ENCODE measurements at places on chromosomes 5 and 9. TPM values are rescaled to one million over a fixed set of nuclear protein-coding genes. Genes with fewer than 3 reads are reported as not detected.

STXBP1 gene
- 23.0 TPM for total RNA-seq

DNA sequence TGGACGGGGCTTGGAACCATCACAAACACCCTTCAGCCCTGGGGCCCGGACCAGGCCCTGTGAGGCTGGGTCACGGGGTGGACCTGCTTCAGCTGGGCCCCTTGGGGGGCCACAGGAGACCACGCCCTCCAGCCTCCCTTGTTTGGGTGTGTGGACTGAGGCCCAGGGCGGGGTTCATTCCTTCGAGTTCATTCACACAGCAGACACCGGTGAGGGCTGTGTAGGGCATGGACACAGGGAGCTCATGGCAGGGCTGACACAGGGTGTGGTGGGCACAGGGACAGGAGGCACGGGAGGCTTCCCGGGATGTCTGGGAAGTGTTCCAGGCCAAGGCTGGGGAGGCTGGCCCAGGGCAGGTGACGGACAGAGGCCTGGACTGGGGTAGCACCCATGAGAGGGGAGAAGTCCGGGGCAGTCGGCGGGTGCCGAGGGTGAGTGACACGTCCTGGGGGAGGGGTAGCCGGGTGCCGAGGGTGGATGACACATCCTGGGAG is 8.9 kb downstream of the DNLZ start:
- peak; percentile 98 for DNase-seq

DNA sequence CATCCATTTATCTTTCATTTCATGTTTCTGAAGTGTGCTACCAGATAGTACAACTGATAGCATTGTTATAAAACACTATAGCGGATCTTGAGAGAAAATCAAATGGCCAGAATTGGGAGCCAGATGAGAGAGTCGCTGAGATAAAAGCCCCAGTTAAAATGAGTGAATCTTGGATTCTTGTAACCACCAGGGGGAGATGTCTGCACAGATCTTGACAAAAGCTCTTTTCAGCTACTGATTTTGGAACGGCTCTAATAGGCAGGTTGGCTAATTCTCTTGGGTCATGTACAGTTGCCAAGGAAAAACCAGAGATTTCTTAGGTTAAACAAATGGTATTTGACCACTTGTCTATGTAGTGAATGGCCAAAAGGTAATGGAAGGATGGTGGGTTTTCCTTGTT is 21.7 kb downstream of the F2RL2 start:
- DNase-seq, result peak; percentile 75

- DNase-seq, result no peak
Measured at GRCh38 chr9:33297432-33297831, 7.1 kb downstream of the NFX1 start.

GRCh38 chr5:175336781-175337180 is 107.2 kb downstream of the DRD1 start:
- DNase-seq, result no peak

- DNase-seq, result peak; percentile 42
Measured at GRCh38 chr9:17509701-17510100, 69.2 kb upstream of the SH3GL2 start.

DNA sequence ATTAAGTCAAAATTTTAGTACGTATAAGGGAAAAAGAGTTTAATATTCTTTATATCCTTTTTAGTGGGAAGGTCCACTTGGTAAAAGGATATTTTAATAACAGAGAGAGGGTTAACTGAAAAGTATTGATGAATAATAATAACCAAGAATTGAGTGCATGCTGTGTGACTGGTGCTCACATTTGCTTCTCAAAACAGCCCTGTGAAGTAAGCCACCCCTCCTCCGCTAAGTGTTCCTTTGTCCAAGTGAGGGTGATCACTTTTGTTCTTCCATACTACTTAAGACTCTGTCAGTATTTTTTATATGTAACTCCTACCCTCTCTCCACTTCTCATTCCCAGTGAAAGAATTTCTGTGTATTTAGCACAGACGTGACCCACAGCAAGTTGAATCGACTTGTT is 51.5 kb downstream of the SLC44A1 start:
- DNase-seq, result no peak

DNA sequence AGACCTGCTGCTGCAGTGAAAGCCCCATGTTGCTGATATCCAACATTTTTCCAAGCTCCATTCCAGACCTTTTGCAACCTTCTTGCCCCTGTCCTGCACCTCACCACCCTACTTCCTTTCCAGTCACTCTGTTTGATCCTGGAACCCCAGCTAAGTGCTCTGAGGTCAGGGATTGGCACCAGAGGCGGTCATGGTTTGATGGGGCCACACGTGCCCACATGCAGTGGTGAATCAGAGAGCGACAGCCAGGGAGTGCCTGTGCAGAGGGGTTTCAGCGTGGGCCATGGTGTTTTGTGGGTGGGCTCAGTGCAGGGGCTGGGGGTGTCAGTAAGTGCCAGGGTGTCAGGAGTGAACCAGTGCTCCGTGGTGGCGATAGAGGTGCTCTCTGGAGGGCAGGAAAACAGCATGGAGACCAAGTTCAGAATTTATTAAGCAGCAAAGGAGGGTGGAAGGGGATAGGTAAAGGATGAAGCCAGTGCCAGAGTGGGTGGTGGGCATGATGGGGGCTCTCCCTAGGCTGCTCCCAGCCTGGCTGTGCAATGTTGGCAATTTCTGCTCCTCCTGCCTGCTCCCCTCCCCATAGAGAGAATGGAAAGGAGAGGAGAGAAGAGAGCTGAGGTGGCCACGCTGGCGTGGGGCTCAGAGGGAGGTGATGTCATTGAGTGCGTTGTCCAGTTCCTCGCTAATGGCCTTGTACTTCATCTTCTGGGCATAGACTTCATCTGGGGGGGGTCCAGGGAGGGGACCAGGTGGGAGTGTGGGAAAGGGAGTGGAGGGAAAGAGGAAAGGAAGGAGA is 7.0 kb downstream of the TPM2 start:
- DNase-seq, result peak; percentile 60

GRCh38 chr9:20823051-20823450 is 139.0 kb downstream of the FOCAD start:
- DNase-seq, result no peak

DNA sequence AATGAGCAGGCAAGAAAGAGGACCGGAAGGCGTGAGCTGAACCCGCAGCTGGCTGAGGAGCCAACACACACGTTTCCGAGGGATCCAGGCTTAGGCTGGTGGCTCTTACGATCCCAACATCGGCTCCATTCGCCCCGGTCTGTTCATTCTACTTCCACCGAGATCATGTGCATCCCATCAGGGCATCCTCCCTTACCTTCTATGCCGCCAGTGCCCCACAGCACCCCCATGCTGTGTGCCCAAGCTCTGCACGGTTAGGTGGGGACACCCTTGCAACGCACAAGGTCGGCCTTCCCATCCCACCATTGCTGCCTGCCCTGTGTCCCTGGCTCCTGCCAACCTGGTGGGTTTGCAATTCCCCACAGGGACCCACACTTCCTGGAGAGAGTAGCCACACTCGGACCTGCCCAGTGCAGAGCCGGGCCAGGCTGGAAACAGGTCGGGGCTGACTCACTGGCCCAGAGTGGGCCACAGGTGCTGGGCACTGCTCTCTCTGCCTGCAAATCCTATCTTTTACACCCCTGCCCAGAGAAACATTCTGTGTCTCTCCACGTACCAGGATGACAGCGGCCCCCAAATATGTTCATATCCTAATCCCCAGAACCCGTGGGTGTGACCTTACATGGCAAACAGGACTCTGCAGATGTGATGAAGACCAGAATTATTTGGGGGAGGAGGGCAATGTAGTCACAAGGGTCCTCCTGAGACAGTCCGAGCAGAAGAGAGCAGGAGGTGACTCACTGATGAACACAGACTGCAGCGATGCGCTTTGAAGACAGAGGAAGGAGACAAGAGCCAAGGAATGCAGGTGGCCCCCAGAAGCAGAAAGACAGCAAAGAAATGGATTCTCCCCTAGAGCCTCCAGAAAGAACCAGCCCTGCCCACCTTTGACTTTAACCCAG is 182.2 kb downstream of the AUH start:
- DNase-seq, result peak; percentile 82

IL4 gene
- not detected for total RNA-seq

- DNase-seq, result no peak
Measured at GRCh38 chr5:157486221-157486681, 26.2 kb downstream of the NIPAL4 start.

- DNase-seq, result no peak
Measured at GRCh38 chr5:159995907-159996306, 13.0 kb upstream of the TTC1 start.

- no peak for DNase-seq
Measured at GRCh38 chr5:31671339-31671741, 32.4 kb downstream of the PDZD2 start.

- no peak for DNase-seq
Measured at GRCh38 chr9:75592586-75592985, 297.9 kb upstream of the PCSK5 start.

DNA sequence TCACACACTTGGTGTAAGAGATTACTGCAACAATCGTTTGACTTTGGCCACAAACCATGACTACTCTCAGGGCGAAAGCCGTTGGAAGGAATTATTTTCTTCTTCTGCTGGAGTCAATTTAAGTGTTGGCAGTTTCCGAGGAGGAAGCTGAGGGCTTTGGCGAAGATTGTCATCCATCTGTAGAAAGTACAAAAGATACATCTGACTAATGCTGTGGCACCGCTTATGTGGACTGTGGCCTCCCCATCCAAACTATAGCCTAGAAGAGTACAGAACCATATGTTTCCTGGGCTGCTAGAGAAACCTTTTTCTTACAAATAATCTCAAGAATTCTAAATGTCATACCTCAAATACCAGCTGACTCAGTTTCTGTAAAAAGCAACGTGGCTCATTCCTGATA is 7.4 kb downstream of the MTX3 start:
- DNase-seq, result no peak

NIPAL4 gene
- not detected for total RNA-seq

- no peak for DNase-seq
Measured at GRCh38 chr9:7454624-7455023, 345.0 kb downstream of the DMAC1 start.

PCDHA4 gene
- 0.88 TPM for total RNA-seq

LIFR gene
- total RNA-seq, result 39.8 TPM

DNA sequence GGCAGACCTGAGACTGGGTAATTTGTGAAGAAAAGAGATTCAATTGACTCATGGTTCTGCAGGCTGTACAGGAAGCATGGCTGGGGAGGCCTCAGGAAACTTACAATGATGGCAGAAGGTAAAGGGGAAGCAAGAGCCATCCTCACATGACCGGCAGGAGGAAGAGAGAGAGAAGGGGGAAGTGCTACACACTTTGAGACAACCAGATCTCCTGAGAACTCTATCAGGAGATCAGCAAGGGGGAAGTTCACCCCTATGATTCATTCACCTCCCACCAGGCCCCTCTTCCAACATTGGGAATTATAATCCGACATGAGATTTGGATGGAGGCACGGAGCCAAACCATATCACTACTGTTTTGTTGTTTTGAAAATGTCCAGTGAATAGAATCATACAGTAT is 110.2 kb downstream of the DAPK1 start:
- DNase-seq, result no peak

POU5F2 gene
- 1.8 TPM for total RNA-seq

GRCh38 chr9:127783111-127784008 is 2.5 kb upstream of the CDK9 start:
- peak; percentile 78 for DNase-seq
